ENCODE measurements at places on chromosomes 4 and X.
A peak's percentile ranks its signal among the peaks of the same experiment; 100 is the strongest.

DNA sequence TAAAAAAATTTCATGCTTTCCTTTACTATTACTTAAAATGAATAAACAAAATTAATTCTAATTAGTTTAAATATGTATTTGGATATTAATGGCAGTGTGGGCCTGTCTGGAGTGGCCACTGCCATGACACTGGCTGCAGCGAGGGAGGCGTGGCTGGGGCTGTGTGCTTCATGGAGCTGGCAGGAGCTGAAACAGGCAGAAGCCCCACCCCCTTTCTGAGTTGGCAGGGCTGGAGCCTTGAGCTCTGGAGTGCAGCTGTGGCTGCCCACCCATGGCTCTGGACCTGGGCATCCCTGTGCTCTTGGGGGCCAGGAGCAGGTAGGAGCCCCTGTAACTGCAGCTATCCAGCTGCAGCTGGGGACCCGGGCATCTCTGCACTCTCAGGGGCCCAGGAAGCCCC is 8.2 kb upstream of the HSD17B11 start:
- no peak for DNase-seq

GRCh38 chr4:23135792-23136645 is 443.3 kb downstream of the GBA3 start:
- no peak for DNase-seq

- no peak for DNase-seq
Measured at GRCh38 chr4:13656569-13657405, 29.3 kb upstream of the BOD1L1 start.

- DNase-seq: no peak
Measured at GRCh38 chrX:8179656-8180055, 8.6 kb upstream of the VCX2 start.

DNA sequence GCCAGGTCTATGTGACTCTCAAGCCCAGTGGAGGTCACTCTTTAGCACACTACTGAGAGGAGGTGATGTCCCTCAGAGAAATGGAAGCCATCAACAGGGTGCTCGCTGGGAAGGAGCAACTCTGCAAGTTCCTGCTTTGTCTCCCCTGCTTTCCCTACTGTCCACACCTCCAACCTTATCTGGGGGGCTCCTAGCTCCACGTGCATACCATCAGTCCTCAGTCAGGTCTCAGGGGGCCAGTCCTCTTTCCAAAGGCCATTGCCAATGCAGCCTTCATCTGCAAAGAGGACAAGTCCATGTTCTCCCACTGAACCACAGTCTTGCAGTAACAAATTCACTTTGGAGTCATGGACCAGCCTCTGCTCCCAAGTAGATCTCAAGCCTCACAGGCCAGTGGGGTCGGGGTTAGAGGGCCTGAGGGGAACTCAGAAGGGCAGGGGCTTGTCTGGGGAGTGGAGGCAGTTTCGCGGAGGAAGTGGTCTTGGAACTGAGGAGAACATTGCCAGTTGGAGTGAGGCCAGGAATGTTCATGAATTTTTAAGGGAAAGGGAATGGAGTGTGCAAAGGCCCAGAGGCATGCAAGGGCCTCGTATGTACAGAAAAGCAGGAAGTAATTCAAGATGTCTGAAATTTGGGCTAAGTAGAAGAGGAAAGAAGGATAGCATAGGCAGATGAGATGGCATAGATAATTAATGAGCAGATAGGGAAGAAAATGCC is 8.9 kb downstream of the RTL5 start:
- no peak for DNase-seq

DNA sequence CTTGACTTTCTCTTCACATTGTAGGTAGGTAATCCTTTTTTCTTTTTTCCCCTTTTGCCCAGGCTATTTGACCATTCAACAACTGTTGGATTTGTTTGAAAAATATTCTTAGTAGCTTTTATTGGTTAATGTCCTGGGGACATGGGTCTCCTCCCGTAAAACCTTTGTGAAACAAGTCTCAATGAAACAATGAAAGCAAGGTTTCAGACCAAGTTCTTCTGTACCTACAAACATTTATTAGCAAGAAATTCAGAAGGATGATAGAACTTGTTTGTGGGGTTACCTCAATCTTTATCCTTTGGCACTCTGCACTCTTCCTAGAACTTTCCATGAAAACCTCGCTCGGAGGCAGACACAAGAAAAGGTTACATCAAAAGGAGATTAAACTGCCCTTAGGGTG is 190.7 kb upstream of the ANK2 start:
- no peak for DNase-seq

- no peak for DNase-seq
Measured at GRCh38 chr4:153185331-153185852, 18.9 kb upstream of the TRIM2 start.

DNA sequence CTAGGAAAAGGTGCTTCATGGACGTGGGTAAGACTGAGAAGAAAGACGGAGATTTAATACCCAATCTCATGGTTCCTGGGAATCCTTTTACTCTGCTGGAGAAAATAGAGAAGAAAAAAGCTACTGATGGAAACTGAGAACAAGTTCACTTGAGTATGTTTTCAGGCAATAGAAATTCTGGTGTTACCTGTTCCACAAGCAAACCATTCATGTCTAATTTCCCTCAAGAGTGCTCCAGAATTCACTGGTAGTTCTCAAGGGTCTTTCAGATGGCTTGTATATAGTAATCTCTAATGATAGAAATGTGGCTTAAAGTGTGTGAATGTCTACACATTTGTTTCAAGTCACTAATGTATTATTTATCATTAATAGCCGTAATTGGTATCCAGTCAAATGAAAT is 22.5 kb downstream of the SETD7 start:
- DNase-seq: no peak

GRCh38 chr4:8647094-8647570 is 54.6 kb downstream of the CPZ start:
- no peak for DNase-seq

- DNase-seq: no peak
Measured at GRCh38 chr4:56698329-56698728, 17.2 kb upstream of the HOPX start.

DNA sequence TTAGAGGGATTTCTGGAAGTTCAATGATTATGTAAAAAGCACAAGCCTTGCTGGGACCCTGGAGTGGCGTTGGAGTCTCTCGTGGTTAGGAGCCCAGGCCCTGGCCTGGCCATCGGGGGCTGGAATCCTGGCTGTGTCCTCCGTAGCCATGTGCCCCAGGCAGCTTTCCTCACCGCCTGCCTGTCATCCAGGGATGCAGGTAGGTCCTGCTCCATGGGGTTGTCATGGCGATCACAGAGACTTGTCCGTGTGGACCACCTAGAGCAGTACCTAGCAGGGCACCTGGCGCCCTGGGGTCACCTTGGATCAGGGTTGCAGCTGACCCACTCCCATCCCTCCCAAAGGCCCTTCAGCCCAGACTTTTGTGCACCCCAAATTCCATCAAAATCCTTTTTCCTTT is 30.2 kb upstream of the WFS1 start:
- DNase-seq: no peak

DNA sequence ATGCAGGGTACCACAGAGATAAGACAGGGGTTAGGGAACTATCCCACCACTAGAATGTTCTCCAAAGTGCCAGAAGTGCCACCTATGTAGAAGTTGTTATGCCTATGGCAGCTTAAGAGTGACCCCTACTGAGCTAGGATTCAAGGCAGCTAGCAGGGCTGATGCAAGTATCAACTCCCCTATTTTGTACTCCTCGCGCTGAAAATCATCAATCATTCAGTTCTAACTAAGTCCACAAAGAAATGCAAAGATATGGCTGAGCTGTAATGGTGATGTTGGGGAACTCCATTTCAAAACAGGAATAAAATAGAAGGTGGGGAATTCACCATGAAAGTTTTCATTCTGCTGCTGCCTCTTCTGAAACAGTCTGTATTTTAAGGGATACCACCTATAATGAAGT is 13.8 kb downstream of the ACSL4 start:
- no peak for DNase-seq

DNA sequence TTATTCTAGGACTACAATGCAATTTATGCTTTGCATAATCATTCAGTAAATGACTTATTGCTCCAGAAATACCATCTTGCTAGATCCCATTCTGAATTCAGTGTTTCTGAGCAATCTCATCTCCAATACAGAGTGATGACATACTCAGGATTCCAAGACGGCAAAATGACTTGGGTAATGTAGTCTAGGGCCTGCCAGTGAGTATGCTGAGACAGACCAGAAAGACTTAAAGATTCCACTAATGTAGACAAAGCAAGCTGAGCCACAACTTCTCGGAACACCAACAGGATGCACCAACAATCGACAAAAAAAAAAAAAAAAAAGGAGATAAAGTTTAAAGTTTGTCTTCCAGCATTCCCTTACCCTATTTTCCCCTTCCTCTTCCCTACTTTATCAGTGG is 919 bp upstream of the SEC24B start:
- no peak for DNase-seq

DNA sequence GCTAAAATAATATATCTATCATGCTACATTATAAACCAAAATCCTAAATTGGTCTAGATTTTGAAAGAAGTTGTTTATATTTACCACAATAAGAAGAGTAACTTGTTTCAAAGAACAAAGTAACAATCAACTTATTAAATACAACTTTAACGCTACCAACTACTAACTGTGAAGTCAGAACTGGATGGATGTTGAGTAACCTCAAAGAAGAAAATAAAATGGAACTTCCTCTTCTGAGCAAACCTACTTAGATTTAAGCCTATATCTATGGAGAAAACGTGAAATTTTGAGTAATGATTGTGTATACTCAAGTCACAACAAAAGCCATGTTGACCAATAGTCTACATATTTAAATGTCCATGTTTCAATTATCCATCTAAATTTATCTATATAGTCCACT is 25.7 kb downstream of the SH3RF1 start:
- DNase-seq: no peak

DNA sequence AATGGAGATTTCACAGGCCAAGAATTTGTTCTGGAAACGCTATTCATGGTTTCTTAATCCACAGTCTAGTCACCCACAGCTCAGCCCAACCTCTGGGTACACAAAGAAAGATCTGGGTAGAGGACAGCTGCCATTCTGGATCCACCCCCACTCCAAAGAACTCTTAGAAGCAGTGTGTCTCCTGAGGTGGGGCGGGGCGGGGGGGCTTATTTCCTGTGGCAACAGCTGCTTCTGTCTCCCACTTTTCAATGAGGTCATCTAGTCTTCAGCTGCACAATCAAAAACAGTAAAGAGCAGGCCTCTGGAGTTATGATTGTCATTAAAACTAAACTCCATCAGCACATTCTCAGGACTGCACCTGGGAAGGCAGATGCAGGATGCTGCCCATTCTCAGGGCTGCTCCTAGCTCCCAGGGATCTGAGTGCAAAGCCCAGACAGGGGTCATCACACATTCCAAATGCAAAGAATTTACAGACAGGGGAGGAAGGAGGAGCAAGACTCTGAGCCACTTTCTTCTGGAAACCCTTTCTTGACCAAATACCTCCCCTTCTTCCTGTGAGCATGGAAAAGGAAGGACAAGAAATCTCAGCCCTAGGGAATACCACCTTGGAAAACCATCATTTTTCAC is 207.3 kb downstream of the HS6ST2 start:
- DNase-seq: peak; percentile 5

- DNase-seq: no peak
Measured at GRCh38 chrX:250965-251364, 30.2 kb upstream of the PLCXD1 start.

DNA sequence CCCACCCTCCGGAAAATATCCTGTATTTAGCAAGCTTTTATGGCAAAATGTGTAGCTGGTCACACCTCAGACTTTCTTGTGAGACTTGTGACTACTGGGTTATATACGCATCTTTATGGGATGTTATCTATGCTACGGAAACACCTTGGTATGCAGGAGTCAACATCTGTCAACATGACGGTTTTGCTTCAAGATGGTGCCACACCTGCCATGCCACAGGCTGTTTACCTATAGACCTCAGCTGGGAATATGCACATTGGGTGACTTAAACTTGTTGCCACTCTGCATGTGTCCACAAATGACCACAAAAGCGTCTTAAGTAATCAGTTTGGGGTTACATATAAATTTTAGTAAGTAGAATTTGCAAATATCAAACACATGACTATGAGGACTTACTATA is 192.3 kb upstream of the ATP6AP2 start:
- DNase-seq: no peak

GRCh38 chr4:11628093-11628725 is 199.5 kb upstream of the HS3ST1 start:
- DNase-seq: no peak

- DNase-seq: no peak
Measured at GRCh38 chr4:7377223-7377865, 57.4 kb downstream of the PSAPL1 start.

GRCh38 chrX:17635231-17635630 is 102.1 kb upstream of the SCML1 start:
- DNase-seq: peak; percentile 36

DNA sequence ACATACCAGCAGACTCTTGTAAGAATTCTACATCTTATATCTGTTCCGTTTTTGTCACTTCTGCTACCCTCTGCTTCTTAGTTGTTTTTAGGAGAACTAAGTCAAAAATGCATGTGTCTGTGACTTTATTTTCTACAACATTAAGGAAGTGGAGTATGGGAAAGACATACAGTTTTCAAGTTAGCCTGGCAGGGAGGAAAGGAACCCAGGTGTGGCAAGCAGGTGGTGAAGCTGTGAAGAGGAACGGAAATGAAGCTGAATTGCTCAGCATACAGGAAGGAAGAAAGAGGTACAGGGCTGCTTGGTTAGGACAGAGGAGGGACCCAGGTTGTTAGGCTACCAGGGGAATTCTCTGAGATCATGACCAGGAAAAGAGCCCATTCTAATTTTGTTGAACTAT is 9.4 kb downstream of the GPRIN3 start:
- no peak for DNase-seq

DNA sequence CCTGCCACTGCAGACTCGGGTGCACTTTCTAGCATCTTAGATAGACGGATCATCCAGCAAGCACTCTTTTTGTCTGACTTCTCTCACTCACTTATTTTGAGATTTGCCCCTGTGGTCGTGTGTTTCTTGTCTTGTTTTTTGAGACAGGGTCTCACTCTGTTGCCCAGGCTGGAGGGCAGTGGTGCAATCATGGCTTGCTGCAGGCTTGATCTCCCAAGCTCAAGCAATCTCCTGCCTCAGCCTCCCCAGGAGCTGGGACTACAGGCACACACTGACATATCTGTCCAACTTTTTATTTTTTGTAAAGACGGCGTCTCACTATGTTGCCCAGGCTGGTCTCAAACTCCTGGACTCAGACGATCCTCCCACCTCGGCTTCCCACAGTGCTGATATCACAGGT is 26.7 kb downstream of the FGFR3 start:
- no peak for DNase-seq

- DNase-seq: no peak
Measured at GRCh38 chr4:24195991-24196736, 306.3 kb upstream of the PPARGC1A start.

GRCh38 chr4:6359536-6360308 is 90.1 kb downstream of the WFS1 start:
- no peak for DNase-seq

- no peak for DNase-seq
Measured at GRCh38 chr4:93710101-93710846, 118.3 kb upstream of the ATOH1 start.
